ENCODE measurements at places on chromosomes 1 and 21. TPM values are rescaled to one million over a fixed set of nuclear protein-coding genes. Genes with fewer than 3 reads are reported as not detected.
A peak's percentile ranks its signal among the peaks of the same experiment; 100 is the strongest.

Gene OLFM3
- total RNA-seq, result not detected

Gene AMY1B
- not detected for total RNA-seq

Gene KCNJ9
- total RNA-seq, result not detected

Gene DENND2D
- total RNA-seq, result 14.2 TPM

Gene S100A3
- not detected for total RNA-seq

Gene MYOC
- not detected for total RNA-seq

Gene KRTAP10-11
- not detected for total RNA-seq

GRCh38 chr1:18546026-18546425, 65.3 kb downstream of the KLHDC7A start:
- H3K27me3 ChIP-seq, result no peaks in the 10 kb centered on the region
- no peak for DNase-seq
- no peak overlapping the region for H3K4me3 ChIP-seq
- H3K36me3 ChIP-seq, result no peaks in the 10 kb centered on the region
- H3K4me1 ChIP-seq, result no peaks in the 10 kb centered on the region
- H3K27ac ChIP-seq, result no peak overlapping the region

GRCh38 chr1:43345120-43345519, 7.5 kb downstream of the MPL start:
- H3K36me3 ChIP-seq, result no peaks in the 10 kb centered on the region
- peak; percentile 38 for DNase-seq
- no peak overlapping the region for H3K4me3 ChIP-seq
- H3K27ac ChIP-seq, result no peak overlapping the region
- no peaks in the 10 kb centered on the region for H3K27me3 ChIP-seq

DNA sequence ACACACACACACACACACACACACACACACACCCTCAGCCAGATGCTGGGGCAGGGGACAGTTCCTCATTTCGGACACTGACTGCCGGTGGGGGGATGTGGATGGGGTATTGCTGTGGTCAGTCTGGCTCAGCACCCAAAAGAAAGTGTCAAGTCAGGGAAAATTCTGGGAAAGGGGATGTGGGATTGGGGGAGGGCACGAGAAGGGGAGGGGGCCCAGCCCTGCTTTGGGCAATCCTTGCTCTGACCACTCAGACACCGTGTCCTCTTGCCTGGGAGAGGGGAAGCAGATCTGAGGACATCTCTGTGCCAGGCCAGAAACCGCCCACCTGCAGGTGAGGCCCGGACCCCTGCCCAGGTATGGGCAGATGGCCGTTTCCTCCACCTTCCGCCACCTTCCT, at the start of gene C1QC:
TSS of gene C1QC (plus strand) at position 253 of the 400 bp plus-strand sequence. CDS start 391 bp downstream, outside the sequence.
- H3K4me1 ChIP-seq, result no peaks in the 10 kb centered on the region
- peak within 1 kb of the TSS; percentile 16 for H3K4me3 ChIP-seq
- H3K36me3 ChIP-seq, result no peaks in the 10 kb centered on the region
- DNase-seq, result peak; percentile 41

DNA sequence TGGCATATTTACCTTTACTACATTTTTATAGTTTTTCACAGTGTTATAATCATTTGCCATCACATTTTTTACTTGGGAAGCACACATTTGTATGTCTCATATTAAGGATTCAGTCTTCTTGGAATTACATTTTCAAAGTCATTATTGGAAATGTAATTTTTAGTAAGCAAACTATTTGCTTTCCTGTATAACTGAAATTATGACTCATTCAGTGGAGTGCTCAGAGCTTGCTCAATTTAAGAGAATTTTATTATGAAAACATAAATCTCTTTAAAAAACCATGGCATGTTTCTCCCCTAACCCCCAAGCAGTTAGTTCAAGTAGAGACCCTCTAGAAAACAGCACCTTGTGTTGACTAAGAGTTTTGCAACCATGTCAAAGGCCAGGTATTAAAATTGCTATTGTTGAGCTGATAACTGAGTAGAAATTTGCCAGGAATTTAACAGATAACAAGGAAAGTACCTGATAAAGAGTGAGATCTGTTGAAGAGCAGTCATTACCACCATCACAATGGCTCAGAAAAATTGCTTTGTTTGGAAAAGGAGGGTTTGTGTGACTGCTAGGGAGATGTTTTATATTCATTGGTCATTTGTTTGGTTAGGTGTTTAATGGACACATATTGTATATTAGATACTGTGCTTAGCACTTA, 105.9 kb downstream of the KCNK2 start:
- no peaks in the 10 kb centered on the region for H3K4me1 ChIP-seq
- DNase-seq, result no peak
- no peak overlapping the region for H3K4me3 ChIP-seq
- H3K27me3 ChIP-seq, result no peaks in the 10 kb centered on the region
- H3K36me3 ChIP-seq, result no peaks in the 10 kb centered on the region

DNA sequence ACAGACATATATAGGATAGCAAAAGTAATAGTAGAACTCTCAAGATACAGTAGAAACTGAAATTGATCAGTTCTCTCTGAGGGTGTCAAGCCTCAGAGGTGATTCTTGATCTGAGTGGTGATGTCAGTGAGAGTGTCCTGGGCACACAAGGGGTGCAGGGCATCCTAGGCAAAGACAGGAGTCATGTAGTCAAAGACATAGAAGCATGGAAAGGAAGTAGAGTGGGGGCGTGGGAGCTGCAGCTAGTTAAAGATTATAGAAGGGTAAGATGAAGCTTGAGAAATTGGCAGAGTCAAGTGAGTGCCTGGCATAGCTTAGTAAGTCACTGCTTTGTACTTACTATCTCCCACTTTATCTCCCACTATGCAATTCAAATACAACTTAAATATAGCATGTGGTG, 22.8 kb downstream of the CDC7 start:
- DNase-seq, result no peak
- no peaks in the 10 kb centered on the region for H3K36me3 ChIP-seq
- H3K27ac ChIP-seq, result no peak overlapping the region
- no peak overlapping the region for H3K4me3 ChIP-seq
- H3K4me1 ChIP-seq, result no peaks in the 10 kb centered on the region

GRCh38 chr1:61005614-61006580, 76.5 kb upstream of the NFIA start:
- H3K27me3 ChIP-seq, result no peaks in the 10 kb centered on the region
- no peak overlapping the region for H3K4me3 ChIP-seq
- H3K27ac ChIP-seq, result no peak overlapping the region
- H3K4me1 ChIP-seq, result no peaks in the 10 kb centered on the region
